ENCODE measurements at places on chromosomes 3 and 15.

DNA sequence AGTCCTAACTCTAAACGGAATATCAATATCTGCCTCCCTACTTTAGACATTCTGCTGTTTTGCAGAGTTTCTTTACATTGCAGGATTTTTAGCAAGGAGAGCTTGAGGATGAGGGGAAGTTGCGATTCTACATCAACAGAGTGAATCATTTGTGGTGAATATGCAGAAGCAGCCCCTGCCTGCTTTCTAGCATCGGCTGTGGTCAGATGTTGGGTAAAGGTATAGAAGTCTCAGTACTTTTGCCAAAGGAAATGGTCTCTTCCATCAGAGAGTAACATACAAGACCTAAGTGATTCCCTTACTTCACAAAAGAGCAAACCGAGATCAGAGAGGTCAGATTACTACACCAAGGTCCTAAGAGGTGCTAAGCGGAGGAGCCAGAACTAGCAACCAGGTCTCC is 15.2 kb downstream of the ST3GAL6 start:
- no peak for DNase-seq

- no peak for DNase-seq
Observed at GRCh38 chr3:65674226-65674625, 364.5 kb downstream of the MAGI1 start.

DNA sequence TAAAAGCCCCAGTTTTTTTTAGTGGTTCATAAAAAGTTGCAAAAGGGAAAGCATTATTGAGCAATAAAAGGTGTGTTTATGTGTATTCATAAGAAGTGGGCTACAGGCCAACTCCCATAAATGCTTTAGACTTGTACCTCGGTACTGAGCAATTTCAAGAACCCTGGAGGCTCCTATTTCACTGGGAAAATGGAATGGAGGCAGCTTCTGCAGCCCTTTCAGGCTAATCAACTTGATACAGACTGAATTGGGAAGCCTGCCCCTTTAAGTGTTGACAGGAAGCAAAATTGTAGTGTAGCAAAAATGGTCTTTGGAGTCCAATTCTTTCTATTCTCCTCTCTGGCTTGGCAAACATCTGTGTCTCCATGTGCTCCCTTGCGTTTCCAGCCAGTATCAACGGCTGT is 118.8 kb downstream of the ECT2 start:
- no peak for DNase-seq

DNA sequence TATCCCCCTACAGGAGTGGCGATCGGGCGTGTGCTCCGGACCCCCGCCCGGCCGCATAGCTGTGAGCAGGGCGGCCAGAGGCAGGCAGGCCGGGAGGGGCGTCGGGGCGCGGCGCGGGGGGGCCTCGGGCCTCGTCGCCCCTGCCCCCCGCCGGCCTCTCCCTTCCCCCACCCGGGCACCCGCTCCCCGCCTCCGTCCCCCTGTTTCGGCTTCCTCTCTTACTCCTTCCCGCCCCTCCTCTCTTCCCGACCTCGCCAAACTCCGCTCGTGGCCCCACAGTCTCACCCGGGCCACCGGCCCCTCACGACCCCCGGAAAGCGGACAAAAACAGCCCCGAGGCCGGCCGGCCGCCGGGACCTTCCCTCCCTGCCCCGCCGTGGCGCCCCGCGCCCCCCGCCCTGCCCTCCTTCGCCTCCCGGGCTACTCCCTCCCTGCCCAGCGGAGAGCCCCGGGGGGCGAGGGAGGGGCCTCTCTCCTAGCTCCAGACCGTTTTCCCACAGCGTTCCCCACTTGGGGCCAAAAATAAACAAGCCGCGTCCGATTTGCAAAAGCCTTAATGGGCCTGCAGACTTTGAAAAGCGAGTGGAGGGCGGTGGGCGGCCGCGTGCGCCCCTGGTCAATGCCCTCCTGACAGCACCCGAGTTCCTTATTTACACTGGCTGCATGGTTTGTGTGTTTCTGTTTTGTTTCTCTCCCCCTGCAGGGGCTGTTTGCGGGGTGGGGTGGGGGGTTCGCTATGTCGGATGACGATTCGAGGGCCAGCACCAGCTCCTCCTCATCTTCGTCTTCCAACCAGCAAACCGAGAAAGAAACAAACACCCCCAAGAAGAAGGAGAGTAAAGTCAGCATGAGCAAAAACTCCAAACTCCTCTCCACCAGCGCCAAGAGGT is 1.0 kb downstream of the UBE2E1 start:
- no peak for DNase-seq

DNA sequence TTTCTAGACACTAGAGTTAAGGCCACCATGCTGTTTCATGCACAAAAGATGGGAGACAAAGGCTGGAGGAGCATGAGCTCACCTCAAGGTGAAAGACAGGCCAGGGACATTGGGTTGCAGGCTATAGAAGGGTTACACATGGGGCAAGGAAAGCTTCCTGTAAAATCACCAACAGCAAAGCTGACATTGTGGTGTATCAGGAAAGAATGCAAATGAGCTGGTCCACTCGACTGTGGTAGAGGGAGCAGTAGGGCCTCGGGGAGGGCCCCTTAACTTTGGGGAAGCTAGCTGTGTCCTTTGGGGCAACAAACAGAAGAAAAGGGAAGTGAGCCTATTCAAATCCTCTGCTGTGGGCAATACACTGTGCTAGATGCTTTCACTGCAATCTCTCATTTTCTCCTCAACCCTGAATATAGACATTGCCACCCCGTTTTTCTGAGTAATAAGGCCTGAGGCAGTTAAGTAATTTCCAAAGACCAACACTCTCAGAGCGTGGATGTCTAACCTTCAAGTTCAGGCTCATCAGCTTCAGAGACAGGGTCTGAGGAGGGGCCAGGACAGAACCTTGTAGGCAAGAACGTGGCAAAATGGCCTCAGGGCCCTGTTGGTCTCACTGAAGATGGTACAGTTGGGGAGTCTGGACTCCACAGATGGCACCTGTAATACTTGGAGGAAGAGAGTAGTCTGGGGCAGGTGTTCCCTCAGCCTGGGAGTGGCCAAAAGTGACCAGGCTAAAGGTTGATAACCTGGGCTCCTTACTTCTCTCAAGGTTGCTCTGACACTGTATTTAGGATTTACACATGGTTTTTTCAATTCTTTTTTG is 24.1 kb downstream of the CX3CR1 start:
- no peak for DNase-seq

DNA sequence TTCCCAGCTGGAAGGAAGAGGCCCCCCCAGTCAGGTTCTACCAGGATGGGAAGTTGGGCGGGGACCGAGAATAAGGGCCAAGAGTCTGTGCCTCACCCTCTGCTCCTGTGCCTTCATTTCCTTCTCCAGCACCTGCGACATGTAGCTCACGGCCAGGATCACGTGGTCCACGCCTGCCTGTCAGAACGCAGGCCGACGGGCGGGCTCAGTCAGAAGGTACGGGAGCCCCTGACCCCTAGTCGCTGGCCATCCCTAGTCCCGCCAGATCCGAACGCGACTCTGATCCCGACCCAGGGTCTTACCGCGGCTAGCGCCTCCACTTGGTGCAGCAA is 489 bp downstream of the GMPPB start:
- DNase-seq: no peak

DNA sequence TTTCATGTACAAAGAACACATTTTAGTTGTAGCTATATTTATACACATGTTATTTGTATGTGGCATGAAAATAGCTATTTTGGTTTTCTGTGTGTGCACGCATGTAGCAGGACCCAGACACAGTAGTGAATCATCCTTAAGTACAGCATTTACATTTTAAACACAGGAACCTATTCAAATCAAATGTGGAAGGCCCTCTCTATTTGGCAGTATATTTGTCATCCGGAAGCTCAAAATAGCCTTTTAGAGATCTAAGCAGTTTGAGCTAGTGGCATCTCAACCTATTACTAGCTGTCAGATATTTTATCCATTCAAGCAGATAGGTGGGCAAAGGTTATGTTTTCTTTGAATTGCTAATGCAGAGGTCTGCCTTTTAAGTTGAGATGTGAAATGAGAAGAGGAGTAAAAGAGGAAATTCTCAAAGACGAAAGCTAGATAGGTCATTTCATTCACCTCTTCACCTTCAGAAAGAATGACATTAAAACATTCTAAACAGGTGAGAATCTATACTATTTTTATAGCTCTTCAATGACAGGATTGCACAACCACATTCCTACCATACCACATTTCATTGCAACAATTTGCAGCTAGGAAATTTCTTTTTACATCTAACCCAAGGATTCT is 46.3 kb upstream of the TIPARP start:
- DNase-seq: no peak

DNA sequence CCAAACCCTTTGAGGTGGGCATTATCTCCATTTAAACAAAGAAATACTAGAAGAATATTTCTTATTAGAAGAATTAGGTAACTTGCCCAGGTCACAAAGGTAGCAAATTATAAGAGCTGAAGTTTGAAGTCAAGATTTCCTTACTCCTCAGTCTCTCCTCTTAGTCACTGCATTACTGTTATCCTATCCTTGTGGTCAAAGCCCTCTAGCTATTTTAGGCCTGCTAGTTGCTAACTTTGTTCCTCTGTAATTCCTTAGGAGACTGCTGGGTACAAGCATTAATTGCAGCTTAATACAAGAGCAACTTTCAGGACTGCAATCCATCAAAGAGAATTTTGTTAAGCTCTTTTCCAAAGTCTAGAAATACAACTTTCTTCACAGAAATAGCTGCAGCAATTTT is 528.2 kb downstream of the ZIC1 start:
- no peak for DNase-seq

DNA sequence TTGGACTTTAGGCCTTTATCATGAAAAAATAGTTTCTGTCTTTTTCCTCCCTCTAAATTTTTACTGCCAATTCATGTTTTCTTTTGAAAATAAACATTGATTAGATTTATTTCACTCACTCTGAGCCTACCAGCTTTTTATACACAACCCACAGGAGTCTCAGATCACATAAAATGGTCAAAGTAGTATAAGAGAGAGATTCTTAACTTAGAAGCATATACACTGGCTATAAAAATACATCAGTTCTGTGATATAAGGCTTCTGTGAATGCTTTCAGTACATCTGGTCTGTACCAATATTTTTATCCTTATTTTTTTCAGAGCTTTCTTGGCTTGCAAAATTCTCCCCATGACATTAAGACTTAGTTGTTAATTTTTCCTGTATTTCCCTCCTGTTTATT is 117.0 kb upstream of the PTX3 start:
- DNase-seq: no peak

GRCh38 chr3:32406486-32407408 is 15.1 kb downstream of the CMTM7 start:
- no peak for DNase-seq

DNA sequence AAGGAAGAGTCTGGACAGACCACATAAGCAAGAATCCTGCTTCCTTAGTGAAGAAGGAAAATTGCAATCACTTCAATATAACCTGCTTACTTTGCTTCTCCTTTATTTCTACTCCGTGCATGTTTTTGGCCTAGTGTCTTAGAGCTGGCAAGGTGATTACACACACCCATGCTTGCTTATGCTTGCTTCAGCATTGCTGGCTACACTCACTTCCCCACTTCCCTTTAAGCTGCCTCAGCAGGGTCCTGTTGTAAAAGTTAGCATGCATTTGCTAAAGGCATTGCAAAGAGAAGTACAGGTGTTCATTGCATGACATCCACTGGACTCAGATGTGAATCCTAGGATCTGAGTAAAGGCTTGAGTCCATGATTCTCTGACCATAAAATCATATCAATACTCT is 47.5 kb upstream of the STT3B start:
- no peak for DNase-seq

DNA sequence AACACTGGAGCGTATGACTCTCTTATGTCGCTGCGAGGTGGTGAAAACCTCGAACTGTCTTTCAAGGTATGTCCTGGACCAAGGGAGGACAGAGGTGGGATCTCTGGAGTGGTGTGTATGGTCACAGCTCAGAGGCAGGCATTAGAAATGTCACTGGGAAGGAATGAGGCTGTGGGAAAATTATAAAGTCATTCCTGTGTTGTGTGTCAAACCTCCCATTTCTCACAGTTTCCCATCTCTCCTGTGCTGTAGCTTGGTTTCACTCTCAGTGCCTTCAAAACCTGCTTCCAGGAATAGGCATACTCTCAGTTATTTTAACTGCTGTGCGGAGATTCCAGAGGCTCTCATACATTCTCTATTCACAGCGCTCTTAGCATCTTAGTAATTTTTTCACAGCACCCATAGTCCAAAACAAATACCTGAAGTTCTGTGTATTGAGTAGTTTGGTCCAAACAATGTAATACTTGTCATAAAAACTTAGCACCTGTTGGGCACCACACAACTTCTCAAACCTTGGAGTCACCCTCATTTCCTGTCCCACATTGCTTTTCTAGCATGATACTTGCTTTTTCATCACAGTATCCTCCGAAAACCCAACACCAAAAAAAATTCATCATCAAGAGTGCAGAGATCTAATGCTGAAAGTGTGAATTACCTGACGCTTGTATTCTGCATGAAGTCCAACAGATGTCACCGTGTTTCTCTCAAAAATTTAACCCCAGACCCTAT is 36.9 kb downstream of the GALNT15 start:
- no peak for DNase-seq

DNA sequence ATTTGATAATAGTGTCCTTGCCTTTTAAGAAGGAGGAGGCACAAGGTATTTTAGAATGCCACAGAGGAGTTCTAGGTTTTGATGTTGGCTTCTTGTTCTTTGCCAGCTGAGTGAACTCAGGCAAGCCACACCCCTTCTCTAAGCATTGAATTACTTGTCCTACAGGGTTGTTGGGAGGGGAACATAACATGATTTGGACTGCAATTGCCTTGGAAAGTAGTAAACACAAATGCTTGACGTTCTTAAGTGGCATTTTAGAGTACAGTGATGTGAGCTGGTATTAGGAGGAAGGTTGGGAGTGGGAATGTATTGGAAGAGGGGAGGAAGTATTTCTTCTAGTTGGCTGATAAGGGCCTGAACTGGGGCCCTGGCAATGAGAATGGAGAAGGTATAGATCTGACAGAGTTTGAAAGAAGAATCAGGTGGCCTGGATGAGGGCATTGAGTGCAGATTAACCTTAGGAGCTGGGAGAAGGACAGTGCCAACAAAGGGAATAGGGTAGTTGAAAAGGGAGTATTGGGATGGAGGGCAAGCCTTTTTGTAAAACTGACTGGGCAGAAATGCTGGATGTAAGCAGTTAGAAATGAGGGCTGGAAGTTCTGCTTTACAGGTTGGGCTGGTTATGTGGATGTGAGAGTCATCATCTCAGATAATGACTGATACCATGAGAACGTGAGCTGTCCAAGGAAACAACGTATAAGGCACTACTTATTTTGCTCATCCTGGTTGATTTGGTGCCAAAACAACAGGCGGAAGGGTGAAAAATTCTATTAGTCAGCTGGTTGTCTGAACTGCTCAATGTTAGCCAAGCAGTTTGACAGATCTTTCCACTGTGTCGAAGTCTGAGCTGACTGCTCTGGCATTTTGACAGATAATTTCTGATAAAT is 16.7 kb downstream of the KAT2B start:
- DNase-seq: no peak

DNA sequence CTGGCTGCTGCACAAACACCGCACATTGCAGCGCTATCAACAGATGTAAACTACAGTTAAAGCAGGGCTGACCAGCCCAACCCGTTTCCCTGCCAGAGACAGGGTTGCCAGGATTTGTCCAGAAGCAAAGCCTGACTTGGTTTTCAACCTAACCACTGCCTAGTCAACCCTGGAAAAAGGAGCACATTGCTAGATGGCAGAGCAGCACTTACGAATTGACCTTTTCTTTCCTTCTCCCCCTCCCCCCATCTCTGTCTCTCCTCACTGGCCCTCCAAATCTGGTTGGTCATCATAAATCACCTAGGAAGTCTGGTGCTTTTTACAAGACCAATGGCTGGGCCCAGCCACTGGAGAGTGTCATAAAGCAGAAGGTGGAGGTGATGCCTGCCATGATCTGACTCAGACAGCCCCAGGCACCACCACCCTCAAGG is 51.3 kb downstream of the ABCC5 start:
- DNase-seq: no peak
